ENCODE measurements at places on chromosomes 13 and 19.
A peak's percentile ranks its signal among the peaks of the same experiment; 100 is the strongest.

DNA sequence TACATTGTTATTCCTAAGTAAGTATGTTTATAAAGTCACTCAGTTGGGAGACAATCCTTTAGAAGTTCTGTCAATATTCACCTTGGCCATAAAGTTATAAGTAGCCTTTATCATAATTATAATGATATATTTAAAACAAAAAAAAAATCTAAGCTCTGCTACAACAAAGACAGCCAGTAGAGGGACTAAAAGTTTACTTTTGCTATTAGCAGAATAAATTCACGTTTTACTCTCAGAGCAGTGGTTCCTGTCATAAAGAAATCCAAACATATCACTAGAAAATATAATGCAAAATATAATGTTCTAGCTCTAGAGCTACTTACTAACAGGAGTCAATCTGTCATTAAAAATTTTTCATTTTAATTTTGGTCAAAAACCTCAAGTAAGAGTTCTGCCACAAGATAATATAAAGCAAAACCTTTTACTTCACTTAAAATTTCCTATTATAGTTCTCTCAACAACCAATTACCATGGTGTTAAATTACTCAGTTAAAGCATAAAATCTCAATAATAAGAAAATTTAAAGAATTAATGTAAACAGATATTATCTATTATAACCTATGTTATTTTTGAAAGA, 17.7 kb downstream of the INTS6 start:
- DNase-seq, result peak; percentile 39

- DNase-seq, result peak; percentile 40
Measured at GRCh38 chr19:55484593-55485438, at the start of gene NAT14. Gene NAT14, plus strand, starts transcription at chr19:55485188. Its CDS starts 521 bp downstream, at chr19:55485709.

GRCh38 chr19:37981785-37982475, 74.9 kb downstream of the SIPA1L3 start:
- DNase-seq, result no peak

DNA sequence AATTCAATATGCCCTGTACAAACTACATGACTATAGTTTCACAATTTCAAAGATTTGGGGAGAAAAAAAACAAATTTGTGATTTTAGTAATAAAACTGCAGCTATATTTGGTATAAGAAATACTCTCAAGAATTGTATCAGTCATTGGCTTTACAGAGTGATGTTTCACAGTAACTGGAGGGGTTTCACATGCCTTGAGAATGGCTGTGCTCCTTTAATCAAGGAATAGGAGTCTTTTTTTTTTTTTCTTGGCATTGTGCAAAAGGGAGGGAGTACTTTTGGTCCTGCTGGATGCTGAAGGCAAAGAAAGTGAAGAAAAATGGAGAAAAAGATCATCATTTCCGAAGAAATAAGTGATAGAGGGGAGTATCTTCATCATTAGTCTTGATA, 6.8 kb downstream of the ZNF507 start:
- peak; percentile 38 for DNase-seq

- DNase-seq, result peak; percentile 19
Measured at GRCh38 chr19:58218899-58219298, 9.8 kb upstream of the ZNF544 start.

GRCh38 chr13:96779691-96780090, 214.6 kb downstream of the OXGR1 start:
- peak; percentile 12 for DNase-seq
